AML-193 (cell line): ENCODE measurements at places on chromosomes 2 and 18.

DNA sequence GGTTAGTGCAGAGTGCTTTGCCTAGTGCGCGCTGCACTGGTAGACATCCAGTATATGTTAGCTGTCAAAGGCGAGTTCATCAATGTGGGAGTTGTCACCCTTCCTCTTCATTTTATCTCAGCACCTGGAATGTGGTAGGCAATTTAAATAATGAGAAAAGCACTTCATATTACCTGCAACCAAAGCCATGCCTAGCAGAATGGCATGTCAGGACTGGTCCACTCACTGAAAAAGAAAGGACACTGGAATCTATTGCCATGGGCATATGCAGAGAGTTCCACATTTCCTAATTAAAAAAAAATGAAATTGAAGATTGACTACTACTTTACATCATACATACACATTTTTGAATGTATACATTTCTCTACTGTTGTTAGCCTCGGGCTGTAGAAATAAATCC is 139.6 kb downstream of the PAX3 start:
- DNase-seq: no peak

DNA sequence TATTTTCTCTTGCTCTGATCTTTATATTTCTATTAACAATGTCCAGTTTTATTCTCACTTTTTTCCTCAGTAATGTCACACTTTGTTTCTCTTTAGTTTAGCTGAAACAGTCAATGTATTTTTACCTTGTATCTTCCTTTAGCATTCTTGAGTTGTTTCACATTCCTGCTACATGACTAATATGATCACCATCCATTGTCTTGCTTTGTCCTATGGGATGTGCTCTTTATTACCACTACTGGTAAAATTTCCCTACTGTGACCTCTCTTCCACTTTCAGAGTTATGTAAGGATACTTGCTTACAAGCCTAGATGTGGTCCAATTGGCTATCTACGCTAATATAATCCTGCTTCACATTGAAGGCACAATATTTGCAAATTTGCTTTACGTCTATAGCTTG is 457.9 kb downstream of the PIK3C3 start:
- DNase-seq: no peak

DNA sequence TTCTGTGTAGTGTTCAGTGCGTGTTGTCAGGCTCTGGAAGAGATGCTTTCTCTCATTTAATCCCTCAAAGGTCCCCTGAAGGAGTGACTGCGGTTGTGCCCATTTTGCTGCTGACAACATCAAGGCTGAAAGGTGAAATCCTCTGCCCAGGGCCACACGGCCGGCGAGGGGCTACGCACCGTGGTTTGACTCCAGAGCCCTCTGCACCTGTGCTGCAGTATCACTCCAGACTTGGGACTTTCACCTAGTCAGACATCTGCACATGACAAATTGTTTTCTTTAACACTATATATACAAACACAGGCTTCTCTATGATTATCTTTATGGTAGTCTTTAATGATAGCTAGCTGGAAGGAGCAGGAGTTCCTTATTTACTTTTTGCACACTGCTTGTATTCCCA is 90.2 kb downstream of the ARMC9 start:
- no peak for DNase-seq

DNA sequence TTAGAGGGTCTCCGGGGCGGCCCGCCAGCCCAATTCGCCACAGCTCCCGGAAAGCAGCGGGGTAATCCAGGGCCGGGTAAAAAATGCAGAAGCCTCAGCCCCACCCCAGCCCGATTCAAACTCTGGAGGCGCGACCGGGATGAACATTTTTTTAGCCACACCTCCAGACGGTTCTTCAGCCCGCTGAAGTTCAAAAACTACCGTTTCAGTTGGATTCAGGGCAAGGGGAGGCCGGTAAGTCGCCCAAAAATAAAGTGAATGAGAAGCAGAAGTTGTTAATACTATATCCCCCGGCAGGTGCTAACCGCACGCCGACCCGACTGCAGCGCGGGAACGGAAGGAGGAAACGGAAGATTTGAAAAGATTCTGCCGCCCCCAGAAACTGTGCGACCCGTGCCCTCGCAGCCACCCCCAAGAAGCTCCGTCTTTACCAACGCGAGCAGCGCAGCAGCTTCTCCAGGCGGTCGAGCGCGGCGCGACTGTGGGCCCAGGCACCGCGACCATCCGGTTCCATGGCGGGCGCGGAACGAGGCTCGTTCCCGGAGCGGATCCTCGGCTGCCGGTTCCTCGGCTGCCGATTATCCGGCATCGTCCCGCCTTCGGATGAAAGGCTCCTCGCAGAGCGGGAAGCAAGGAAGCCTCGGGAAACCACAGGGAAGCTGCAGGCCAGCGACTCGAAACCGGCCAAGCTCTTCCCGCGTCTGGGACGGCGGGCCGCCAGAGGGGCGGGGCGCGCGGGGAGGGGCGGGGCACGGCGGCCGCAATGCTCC is at the start of gene BARD1:
BARD1 (minus strand) TSS at position 703 of the 770 bp plus-strand sequence; CDS start at position 589, 114 bp downstream.
- peak; percentile 55 for DNase-seq

DNA sequence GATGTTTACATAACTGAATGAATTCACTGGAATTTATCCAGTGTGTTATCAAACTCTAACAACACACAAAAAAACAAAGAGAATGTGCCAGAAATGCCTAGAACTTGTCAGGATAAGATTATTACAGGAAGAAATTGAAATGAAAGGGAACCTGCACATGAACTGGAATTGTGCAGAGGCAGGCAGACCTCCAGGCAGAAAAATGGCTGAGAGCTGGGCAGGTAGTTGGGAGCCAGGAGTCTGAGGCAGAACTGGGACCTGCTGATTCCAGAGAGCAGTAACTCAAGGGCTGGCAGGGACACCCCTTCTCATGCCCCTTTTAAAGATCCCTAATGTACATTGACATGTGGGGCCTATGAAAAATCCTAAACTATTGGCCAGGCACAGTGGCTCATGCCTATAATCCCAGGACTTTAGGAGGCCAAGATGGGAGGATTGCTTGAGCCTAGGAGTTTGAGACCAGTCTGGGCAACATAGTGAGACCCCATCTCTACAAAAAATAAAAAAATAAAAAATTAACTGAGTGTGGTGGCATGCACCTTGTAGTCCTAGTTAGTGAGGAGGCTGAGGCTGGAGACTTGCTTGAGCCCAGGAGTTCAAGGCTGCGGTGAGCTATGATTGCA is 674 bp upstream of the SP110 start:
- no peak for DNase-seq

DNA sequence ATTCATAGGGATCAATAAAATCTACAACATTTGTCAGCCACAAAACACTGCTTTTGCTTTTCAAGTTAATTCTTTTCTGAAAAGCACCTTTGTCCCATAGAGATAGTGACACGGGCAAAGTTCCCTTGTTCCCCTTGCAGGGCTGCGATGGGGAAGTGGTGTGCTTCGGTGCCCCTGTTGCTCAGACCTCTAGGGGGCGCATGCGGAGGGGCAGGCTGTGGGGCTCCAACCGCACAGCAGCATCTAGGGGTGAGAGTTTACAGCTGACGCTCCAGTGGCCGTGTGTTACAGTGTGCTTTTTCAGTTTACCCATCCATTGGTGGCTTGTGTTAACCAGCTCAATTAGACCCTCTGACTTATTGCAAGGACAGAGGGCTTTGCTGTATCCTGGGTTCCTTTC is 1432.2 kb upstream of the ACVR2A start:
- DNase-seq: no peak

- no peak for DNase-seq
Measured at GRCh38 chr2:73987948-73988700, 3.4 kb downstream of the TET3 start.
